ENCODE measurements at places on chromosomes 16 and 17.
A peak's percentile ranks its signal among the peaks of the same experiment; 100 is the strongest.

DNA sequence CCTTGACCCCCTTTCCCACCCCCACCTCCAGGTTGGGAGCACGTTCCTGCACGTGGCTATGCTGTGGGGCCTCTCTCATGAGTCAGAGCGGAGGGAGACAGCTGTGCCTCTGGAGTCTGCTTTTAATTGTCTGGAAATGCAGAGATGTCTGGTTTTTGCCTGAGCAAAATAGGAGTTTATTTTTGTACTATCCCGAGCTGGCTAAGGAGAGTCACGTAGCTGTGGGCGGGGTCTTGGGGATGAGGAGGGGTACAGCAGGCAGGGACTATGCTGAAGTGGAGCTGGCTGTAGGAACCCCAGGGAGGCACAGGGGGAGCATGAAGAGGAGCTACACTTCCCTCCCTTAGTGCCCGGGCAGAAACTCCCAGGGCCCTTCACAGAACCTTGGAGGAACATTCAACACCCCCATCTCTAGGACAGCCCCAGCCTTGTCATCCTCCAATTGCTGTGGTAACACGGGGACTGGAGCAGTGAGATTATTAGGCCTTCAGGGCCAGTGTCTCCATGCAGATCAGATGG is 44.7 kb upstream of the LGALS9 start:
- no peak for DNase-seq

DNA sequence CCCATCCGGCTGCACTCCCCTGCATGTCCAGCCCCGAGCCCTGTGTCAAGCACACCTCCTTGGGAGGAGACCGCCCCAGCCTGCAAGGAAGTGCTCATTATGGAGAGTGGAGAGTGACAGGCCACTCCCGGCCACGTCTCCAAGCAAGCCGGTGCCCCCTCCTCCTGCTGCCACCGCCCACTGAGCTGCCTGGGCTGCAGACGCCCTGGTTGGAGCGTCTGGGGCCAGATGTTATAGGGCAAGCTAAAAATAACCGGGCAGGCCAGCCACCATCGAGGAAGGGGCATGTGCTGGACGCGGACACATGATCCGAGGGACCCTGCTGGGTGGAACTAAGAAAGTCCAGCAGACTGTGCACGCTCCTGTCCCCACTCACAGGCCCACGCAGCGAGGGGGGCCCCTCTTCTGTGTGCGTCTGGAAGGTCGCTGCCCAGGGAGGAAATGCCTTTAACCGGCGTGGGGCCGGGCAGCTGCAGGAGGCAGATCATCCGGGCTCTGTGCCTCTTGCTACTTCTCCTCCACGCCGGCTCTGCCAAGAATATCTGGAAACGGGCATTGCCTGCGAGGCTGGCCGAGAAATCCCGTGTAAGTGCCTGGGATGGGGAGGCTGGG is at the start of gene WFDC1:
Gene WFDC1, plus strand, starts transcription at position 348 of the 612 bp plus-strand sequence. Its CDS starts 94 bp downstream, at position 442.
- DNase-seq, result no peak

GRCh38 chr16:89422905-89423630 is 67.3 kb downstream of the ANKRD11 start:
- DNase-seq, result peak; percentile 92

DNA sequence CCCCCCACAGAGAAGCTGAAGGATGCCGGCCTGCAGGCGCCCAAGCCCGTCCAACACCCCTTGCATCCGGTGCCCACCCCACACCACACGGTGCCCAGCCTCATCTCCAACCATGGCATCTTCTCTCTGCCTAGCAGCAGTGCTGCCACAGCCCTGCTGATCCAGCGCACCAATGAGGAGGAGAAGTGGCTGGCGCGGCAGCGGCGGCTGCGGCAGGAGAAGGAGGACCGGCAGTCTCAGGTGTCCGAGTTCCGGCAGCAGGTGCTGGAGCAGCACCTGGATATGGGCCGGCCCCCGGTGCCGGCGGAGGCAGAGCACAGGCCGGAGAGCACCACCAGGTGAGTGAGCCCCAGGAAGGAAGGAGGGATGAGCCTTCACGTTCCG is 31.5 kb downstream of the GINS2 start:
- DNase-seq, result no peak

DNA sequence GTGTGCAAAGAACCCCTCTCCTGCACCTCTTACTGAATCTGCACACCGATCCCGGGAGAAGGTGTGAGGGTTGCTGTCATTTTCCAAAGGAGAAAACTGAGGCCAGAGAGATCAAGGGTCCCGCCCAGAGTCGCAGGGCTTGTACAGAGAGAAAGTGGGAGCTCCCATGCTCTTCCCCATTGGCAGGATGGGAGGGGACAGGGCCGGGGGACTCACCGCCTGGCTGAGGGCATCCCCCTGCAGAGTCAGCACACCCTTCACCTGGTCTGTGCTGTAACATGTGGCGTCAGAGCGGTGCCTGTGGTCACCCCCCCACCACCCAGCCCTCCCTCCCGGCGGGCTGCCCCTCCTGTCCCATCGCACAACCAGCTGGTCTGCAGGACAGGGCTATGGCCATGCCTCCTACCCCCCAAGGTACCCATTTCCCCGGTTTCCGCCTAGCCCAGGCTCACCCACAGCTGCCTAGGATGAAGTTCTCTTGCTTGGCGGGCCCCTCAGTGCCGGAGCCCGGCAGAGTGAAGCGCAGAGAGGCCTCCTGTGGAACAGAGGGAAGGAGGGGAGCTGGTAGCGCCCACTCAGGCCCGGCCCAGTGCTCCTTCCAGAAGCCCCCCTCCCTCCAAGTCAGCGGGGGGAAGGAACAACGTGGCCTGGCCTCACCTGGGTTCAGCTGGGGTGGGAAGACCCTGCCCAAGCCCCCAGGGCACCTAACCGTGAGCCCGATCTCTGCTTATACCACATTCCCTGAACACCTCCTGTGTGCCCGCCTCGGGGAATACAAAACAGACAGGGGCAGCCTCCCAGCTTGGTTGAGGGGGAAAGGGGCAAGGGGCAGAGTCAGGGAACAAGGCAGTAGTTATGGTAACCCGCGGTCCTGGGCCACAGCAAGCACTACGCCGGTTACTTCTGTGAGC is 1.1 kb downstream of the ROGDI start:
- no peak for DNase-seq
